Right ventricle myocardium inferior (tissue), 1 donor: ENCODE measurements at places on chromosomes 4 and X. TPM values are rescaled to one million over a fixed set of nuclear protein-coding genes. Genes with fewer than 3 reads are reported as not detected.

SSX1 gene
- not detected for total RNA-seq

SLC6A14 gene
- total RNA-seq = not detected

LRAT gene
- total RNA-seq = not detected

CLDN34 gene
- total RNA-seq = not detected

HMX1 gene
- total RNA-seq = not detected

PHKA1 gene
- 16.1 TPM for total RNA-seq

- DNase-seq = no peak
Observed at GRCh38 chr4:73874386-73874785, 5.2 kb downstream of the CXCL1 start.

- no peak for DNase-seq
Observed at GRCh38 chr4:73007526-73008100, 61.9 kb downstream of the COX18 start.

DNA sequence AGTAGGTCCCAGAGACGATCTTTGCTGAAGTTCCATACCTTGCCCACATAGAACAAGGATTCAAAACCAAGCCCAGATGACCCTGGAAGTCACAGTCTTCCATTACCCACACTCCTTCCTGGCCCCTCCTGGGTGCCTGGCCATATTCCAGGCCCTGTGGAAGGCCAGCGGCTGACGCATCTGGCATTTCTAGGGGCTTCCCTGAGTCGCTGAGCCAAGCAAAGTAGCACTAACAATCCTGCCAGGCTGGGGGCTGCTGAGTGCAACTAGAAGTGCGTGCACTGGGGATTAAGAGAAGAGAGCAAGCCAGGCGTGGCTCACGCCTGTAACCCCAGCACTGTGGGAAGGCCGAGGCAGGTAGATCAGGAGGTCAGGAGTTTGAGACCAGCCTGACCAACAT is 175.2 kb upstream of the CPEB2 start:
- no peak for DNase-seq

DNA sequence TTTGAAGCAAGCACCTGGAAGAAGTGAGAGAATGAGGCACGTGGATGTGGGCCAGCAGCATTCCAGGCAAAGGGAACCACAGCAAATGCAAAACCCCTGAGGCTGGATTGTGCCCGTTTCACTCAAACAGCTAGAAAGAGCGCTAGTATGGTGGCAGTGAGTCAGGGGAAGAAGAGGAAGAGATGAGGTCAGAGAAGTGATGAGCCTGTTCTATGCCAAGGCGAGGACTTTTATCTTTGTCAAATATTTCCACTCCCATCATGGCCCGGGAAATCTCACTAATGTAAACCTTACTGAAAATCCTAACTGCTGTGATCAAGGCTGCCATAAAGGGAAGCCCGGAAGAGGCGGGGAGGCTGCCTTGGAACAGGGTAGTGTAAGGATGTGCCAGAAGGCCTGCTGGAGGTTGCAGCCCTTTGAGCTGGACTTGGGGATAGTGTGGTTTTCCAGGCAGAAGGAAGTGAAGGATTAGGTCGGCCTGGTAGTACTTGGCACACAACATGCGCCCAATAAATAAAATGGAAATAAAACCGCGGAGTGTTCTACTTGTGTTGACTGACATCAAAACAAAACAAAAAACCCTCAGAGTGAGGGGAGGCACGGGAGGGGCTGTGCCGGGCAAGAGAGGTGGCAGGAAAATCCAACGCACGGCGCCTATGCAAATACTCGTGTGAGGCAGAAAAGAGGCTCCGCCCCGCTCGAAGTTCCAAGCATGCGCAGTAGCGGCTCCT is 1.2 kb upstream of the CDK16 start:
- no peak for DNase-seq

GRCh38 chr4:64883087-64883807 is 474.0 kb upstream of the TECRL start:
- DNase-seq = no peak

GRCh38 chr4:173934933-173935620 is 348.4 kb downstream of the FBXO8 start:
- no peak for DNase-seq

GRCh38 chr4:35970366-35970960 is 273.9 kb downstream of the ARAP2 start:
- no peak for DNase-seq

GRCh38 chr4:157265281-157265680 is 44.8 kb downstream of the GRIA2 start:
- no peak for DNase-seq

DNA sequence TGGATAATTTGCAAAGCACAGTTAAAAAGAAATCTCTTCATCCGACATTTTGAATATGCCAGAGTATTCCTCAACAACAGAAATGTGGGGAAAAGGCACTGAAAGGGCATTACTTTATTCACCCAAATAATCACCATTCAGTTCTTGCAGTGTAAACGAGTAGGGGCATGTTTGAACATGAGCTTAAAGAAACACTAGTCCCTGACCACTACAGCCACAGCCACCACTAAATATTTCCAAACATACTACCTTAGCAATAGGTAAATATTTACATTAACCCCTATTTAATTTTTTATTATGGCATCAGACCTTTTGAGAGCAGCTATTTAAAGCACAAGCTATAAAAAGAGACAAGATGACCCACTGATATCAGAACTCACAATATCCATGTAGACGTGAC is 27.6 kb downstream of the MCF2 start:
- DNase-seq = no peak

- DNase-seq = no peak
Observed at GRCh38 chr4:39587881-39588280, 50.8 kb downstream of the SMIM14 start.

- peak; percentile 62 for DNase-seq
Observed at GRCh38 chr4:987624-988513, 1.0 kb downstream of the IDUA start.

GRCh38 chr4:100422894-100423293 is 94.9 kb downstream of the EMCN start:
- no peak for DNase-seq

DNA sequence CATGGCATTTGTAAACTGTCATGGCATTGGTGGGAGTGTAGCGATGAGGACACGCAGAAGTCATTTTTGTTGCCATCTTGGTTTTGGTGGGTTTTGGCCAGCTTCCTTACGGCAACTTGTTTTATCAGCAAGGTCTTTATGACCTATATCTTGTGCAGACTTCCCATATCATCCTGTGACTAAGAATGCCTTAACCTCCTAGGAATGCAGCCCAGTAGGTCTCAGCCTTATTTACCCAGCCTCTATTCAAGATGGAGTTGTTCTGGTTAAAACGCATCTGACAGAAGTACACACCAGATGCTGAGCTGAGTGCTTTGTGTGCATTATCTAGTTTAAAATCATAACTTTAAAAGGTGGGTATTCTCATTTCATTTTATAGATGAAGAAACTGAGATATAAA is 268.8 kb upstream of the GALNT7 start:
- no peak for DNase-seq

- no peak for DNase-seq
Observed at GRCh38 chr4:108867476-108867875, 104.6 kb upstream of the ETNPPL start.
